ENCODE measurements at places on chromosomes 1 and 21. TPM values are rescaled to one million over a fixed set of nuclear protein-coding genes. Genes with fewer than 3 reads are reported as not detected.

The CACNA1E gene
- total RNA-seq: 0.41 TPM

The TMEM234 gene
- 10.6 TPM for total RNA-seq

The OR2L13 gene
- total RNA-seq: not detected

GRCh38 chr21:45018131-45019075, 56.0 kb upstream of the ADARB1 start:
- no peak for DNase-seq

GRCh38 chr1:241390526-241390925, 33.5 kb upstream of the RGS7 start:
- DNase-seq: no peak

- DNase-seq: no peak
Measured at GRCh38 chr1:247077876-247078257, 744 bp downstream of the ZNF670 start.

- no peak for DNase-seq
Measured at GRCh38 chr1:90348934-90349333, 354.0 kb downstream of the ZNF326 start.

- peak; percentile 18 for DNase-seq
Measured at GRCh38 chr1:151619489-151620093, 7.7 kb downstream of the SNX27 start.

GRCh38 chr1:45750298-45751038, at the start of gene IPP:
IPP (minus strand) TSS chr1:45750653; CDS start chr1:45746411, 4,242 bp downstream.
- DNase-seq: peak; percentile 99

GRCh38 chr1:25100151-25100833, 132.0 kb downstream of the SYF2 start:
- no peak for DNase-seq

DNA sequence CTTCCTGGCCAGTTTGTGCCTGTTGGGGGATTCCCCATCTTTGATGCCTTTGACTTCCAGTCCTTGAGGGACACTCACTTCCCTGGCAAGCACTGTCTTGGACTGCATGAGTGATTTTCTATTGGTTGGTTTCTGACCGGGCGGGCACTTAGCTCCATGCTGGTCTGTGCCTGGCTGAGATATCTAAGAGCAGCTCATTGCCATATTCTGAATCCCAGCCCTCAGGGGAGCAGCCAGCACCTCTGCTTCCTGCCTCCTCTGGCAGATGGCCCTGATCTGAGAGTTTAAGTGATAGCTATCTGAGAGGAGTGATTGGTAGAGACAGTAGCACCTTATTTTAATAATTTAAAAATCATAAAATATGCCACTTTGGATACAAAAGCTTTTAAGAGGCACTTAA, 52.5 kb downstream of the DISC1 start:
- DNase-seq: no peak

- DNase-seq: no peak
Measured at GRCh38 chr1:14648391-14648790, 49.9 kb downstream of the KAZN start.

DNA sequence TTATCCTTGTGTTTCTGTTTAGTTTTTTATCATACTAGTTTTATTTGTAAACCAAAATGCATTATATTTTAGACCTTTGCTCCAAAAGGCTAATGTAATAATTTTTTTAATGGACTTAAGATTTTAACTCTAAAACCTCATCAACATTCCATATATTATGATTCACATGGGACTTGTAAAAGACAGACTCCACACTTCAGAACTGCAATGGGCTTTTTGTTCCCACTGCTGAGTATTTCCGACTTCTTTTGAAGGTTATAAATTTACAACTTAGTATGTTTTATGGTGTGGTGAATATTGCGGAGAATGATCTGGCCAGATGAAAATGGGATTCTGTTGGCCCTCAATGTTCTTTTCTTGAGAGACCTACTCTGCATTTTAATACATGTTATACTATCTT, 678.5 kb downstream of the USP25 start:
- no peak for DNase-seq

- DNase-seq: no peak
Measured at GRCh38 chr1:89890085-89890752, 69.4 kb downstream of the LRRC8D start.

- peak; percentile 57 for DNase-seq
Measured at GRCh38 chr1:151013518-151013917, 5.3 kb downstream of the PRUNE1 start.

All from tongue (tissue), 3 donors.